HuH-7.5 (cell line): ENCODE measurements at places on chromosomes 16 and 17.

DNA sequence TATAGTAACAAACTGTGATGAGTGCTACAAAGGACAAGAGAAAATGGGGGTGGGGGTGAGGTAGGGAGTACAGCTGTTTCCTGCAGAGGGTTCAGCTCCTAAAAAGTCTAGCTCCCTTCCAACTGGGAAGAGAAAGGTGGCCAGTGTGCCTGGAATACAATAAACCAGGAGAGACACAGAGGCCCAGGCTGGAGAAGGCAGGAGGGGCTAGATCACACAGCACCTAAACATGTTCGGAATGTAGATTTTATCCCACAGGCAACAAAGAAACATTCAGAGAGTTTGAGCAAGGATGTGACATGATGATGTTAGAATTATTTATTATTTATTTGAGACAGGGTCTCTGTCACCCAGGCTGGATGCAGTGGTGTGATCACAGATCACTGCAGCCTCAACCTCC, 10.2 kb downstream of the TEX2 start:
- no peak for DNase-seq

DNA sequence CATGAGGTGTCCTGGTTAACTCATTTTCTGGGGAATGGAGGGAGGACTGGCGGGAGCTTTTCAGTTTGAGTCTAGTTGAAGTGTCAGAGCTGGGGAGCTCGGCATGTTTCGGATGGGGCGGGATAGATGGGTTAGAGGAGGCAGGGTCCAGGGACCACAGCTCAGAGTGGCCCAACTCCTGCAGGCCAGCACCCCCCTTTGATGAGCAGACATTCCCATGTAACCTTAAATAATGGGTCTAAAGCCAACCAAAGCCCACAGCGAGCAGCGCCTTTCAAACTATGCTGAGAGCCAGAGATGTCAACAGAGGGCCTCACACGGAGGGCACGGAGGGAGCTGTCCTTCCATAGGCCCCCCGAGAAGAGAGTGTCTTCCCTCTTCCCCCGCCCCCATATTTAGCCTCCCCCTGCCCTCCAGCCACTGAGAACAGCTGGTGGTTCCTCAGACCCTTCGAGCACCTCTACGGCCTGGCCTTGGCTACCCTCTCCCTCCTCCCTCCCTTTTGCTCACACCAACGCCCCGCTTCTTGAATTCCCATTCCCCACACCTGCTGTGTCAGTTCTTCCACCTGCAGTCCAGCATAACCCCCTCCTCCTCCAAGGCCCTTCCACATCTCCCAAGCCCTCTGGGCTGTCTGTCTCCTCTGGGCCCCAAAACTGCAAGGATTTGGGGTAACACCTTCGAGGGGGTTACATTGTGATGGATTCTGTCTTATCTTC, 21.8 kb downstream of the RAB11FIP4 start:
- DNase-seq, result no peak

DNA sequence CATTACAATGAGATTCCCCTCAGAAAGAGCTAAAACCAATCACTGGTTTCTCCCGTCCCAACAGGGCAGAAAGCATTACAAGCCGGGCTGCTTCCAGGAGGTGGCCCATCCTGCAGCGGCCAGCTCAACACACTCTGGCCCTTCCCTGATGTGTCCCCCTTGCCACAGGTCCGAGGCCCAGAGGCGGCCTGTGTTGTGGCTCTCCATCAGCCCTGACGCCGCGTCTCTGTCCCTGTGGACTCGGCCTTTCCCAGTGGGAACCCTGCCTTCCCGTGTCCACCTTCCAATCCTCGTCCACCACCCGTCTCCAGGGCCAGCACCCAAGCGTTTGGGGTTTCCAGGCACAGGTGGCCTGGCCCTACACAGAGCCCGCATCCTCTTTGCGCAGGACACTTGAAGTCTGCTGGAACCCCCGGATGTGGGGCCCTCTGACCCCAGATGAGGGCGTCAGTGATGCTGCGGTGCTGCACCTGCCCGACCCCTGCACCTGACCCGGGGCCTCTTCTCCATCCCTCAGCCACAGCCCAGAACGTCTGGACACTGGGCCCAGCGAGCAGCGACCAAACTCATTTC, 21.1 kb downstream of the RAB40B start:
- DNase-seq, result no peak

GRCh38 chr17:17361543-17361866, 58.3 kb downstream of the NT5M start:
- no peak for DNase-seq

DNA sequence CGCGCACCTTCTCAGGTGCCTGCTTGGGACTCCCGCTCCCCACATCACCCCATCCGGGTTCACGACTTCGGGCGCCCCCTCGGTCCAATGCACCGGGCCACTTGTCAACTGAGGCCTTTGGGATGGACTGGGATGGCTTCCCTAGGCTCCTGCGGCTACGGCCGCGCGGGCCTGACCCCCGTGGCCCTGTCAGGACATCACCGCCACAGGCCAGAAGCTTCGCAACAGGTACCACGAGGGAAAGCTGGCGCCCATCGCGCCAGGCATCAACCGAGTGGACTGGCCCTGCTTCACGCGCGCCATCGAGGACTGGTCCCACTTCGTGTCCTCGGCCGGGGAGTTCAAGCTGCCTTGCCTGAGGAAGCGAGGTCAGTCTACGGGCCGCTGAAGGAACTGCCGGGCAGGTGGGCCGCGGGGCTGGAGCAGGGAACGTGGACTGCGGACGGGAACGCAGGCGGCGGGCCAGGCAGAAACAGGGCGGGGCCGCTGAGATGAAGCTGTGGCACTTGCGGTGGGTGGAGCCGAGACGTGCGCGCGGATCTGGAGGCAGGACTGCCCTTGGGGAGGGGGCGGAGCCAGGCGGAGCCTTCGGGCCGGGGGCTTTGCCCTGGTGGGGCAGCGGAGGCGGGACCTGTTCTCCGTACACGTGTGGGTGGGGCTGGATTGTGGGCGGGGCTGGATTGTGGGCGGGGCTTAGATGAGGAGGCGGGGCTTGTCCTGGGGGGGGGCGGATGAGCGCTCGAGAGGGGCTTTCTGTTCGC, 13.7 kb upstream of the CNGB1 start:
- DNase-seq, result no peak

- no peak for DNase-seq
Measured at GRCh38 chr17:61713035-61713434, 122.0 kb upstream of the NACA2 start.

DNA sequence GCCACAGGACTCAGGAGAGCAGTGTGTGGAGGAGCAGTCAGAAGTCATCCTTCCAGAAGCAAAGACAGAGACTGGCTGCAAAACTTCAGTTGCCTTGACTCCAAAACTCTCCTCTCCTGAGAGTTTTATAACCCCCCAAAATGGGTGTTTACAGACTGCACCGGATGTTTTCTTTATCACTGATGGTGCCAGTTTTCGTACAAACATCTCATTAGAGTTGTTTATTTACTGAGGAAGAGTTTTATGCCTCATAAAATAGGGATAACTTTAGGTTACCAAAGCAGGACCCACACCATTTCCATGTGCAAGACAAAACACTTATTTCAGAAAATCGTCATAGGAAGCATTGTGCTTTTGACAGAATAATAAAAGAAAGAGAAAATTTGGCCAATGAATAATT, at the start of gene KRT40:
KRT40 (minus strand) TSS at position 101 of the 400 bp plus-strand sequence; CDS start at position 48, 53 bp downstream.
- DNase-seq, result no peak
